Right ventricle myocardium superior (tissue), 1 donor: ENCODE measurements at places on chromosomes 16 and 17.
A peak's percentile ranks its signal among the peaks of the same experiment; 100 is the strongest.

DNA sequence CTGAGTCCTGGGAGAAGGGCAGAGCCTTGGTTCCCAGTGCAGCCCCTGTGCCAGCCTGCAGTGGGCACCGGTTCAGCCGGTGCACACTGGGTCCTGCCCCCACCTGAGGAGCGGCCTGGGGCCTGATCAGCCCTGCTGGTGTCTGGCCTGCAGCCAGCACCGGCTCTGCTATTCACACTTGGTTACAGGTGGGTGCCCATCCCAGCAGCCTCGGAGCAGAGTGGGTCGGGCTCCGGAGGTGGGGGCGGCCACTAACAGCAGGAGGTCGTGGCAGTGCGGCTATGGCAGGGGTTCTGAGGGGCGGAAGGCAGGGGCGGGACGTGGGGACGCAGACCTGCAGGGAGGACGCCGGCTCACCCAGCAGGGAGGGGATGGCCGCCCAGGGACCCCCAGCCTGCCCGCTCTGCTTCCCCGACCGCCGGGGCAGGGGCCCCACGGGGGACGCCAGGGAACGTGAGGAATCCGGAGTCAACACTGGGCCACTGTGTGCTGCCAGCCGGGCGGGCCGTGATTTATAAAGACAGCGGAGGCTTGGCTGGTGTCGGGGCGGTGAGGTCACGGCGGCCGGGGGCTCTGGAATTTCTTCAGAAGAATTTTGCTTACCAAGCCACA lies 20.3 kb downstream of the METRNL start:
- DNase-seq, result no peak

DNA sequence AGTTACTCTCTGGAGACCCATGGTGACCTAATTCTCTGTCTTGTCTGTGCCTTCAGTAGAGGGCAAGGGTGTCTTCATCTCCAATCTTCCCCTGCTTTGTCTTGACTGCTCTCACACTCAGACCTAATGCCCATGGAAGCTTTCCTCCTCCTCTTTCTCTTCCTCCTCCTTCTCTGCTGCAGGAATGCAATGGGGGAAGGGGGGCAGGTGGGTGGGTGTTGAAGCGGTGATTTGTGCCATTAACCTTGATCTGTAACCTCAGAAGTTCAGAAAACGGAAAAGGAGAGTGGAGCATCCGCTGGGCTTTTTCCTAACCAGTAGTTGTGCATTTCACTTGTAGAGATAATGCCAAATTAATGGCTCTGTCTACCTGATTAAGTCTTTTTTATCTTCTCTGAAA lies 172.3 kb upstream of the CDH11 start:
- DNase-seq, result no peak

- peak; percentile 72 for DNase-seq
Measured at GRCh38 chr16:27228621-27229501, 25.5 kb downstream of the KDM8 start.

DNA sequence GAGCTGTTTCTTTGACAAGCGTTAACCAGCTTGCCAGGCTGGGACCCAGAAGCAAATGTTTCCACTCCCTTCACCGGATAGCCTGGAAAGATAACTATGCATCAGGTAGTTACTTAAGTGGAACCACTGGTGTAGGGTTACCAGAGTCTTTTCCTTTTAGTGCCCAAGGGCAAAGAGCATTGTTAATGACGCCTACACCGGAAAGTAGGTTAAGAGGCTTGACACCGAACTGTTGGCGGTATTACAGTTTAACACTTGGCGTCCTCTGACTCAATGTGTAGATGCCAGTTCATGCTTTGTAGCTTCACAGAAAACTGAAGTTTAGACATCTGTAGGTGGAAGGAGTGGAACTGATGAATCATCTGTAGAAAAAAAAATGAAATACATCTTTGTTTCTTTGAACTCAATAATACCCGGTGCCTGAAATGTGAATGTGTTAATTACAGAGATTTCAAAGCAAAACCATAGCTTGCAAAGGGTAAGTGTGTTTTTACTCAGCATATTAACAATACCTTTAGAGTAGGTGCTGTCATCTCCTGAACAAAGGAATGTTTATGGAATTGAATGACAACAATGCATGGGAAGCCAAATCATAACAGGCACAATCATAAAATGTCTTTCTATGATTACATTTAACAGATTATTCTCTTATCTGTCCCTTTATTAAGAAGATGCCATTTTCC lies 426.7 kb upstream of the SALL1 start:
- no peak for DNase-seq

DNA sequence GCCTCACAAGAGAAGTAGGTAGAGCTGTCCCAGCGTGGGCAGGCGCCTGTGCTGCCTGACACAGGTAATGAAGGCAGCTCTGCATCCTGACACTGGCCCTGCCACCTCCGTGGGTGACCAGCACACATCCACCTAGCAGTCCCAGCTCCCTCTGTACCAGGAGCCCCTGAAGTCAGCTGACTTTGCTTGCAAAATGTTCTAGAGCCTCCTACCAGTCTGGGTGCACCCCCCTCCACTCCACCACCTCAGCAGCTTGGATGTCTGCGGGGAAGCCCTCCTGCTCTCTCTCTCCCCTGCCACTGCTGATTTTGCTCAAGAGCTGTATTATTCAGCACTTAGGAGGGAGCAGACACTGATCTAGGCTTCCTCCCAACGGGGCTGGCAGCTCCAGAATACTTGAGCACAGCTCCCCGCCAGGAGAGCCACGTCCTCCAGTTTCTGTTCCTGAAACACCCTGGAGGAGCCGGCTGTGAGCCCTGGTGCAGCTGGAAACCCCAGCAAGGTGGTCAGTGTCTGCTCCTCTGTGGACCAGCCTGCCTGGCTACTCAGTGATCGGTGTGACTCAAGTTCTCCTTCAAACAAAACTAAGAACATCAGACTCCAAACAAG lies 1.0 kb downstream of the RNF166 start:
- DNase-seq, result peak; percentile 65

DNA sequence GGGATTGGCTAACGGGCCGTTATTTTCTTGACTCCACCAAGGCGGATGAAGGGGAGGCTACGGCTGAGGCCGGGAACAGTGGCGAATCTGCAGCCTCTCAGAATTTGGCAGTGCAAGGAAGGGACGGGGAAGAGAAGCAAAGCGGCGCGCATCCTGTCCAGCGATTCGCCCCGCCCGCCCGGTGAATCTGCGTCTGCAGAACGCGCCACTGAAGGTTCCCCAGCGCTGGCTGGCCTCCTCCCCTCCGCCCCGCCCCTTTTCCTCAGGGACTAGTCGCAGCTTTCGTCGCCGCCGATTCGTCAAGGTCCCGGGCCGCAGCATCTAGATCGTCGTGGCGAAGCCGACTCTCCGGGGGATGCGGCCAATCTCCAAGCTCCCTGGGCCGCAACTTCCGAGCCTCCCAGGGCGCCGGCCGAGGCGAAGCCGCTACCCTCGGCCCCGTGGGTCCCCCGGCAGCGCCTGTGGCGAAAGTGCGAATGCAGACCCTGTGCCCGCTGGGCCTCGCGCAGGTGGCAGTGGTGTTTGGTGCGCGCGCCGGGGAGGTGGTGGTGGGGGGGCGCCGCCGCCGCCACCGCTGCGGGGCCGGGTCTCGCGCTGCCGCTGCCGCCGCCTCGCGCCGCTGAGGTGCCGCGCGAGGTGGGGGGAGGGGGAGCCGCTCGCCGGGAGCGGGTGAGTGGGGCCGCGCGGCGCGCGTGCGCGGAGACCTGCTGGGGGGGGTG lies at the start of gene SETD1A:
SETD1A (plus strand) TSS at position 299 of the 719 bp plus-strand sequence. CDS start 978 bp downstream, outside the sequence.
- DNase-seq, result peak; percentile 98

- DNase-seq, result peak; percentile 33
Measured at GRCh38 chr17:50203604-50204345, 2.3 kb upstream of the COL1A1 start.

DNA sequence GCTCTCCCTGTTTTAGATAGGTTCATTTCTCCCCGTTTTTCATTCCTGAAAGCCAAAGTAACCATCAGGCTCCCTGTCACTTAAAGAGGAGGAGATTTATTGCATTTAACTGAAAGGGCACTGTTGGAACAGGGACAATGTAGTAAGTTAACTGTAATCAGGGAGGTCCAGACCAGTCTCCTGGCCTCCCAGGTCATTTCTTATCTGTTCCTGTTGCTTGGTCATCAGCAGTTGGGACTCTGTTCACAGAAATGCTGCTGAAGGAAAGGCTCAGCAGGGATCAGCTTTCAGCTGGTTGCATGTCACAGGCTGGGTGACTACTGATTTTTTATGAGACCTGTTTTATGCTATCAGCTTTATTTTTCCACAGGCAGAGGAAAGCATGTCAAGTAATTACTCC lies 622.6 kb upstream of the GOT2 start:
- no peak for DNase-seq

- no peak for DNase-seq
Measured at GRCh38 chr16:85869206-85869605, 29.8 kb upstream of the IRF8 start.

- no peak for DNase-seq
Measured at GRCh38 chr16:17205279-17206211, 265.2 kb downstream of the XYLT1 start.

- DNase-seq, result no peak
Measured at GRCh38 chr16:47774661-47775060, 313.5 kb downstream of the PHKB start.

DNA sequence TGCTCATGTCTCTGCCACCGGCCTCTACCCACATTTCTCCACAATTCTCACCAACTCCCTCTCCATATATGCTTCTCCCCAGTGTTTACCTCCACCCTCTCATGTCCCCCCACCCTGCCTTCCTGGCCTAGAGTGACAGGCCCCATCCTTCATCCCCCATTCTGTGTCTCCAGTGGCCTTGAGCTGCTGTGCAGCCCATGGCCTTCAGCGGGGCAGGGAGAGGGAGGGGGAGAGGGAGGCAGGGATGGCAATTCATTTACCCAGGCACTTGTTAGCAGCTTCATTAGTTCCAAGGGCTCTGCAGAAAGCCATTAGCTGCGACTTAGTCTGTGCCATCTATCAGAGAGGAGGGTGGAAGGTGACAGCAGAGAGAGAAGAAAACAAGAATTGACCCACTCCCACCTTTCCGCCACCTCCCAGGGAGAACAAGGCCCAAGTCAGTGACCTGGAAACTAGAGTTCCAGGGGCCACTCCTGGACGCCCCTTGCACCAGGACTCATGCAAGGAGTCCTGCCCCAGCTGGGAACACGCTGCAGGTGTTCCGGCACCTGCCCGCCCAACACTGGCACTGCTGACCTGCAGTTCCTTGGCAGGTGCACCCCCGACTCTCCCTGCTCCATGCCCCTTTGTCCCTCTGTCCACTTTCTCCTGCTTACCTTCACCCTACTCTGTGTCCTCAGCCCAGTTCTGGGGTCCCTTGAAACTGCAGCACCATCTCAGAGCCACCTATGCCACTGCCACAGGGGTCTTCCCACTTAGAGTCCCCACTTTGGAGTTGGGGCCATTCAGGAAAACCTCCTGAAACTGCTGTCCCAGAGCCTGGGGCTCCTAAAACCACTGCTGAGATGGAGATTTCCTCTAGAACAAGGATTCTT lies 23.5 kb upstream of the PYY start:
- peak; percentile 11 for DNase-seq

DNA sequence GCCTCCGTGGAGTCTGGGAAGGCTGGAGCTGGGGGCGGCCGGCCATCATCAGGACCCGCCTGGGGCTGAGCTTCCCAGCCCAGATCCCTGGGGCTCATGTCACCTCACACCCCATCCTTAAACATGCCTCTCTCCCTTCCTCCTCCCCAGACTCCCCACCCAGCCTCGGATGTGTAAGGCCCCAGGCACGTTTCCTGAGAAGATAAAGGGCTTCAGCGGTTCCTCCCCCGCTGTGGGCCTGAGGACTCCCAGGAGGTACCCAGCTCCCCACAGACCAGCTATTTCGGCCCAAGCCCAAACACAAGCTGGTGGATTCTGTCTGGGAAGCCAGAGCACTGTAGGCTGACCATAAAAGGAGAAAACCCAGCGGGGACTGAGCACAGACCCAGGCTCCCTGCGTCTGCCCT lies 49.2 kb downstream of the MYH11 start:
- DNase-seq, result no peak

DNA sequence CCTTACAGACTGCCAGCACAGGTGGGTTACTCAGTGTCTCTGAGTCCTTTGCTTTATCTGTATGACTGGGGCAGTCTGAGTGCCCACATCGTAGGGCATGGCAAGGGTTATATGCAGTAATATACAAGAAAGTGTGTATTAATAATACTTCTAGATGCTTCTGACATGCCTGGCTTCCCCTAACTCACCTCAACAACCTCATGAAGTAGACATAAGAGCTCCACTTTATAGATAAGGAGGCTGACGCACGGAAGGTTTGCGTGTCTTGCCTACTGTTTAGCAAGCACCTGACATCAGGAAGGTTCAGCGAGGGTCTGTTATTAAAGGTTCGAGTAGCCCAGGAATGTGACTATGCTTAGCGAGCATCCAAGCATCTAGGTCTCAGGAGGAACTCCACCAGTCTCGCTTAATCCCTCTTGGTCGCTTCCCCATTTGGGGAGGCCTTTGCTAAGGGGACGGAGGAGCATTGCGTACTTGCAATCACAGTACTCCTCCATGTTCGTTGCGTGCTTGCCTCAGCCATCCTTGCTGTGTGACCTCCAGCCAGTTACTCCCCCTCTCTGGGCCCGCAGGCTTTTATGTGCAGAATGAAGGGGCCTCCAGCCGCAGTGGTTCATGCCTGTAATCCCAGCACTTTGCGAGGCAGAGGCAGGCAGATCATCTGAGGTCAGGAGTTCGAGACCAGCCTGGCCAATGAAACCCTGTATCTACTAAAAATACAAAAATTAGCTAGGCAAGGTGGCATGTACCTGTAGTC lies 1.6 kb downstream of the KCNG4 start:
- DNase-seq, result no peak

DNA sequence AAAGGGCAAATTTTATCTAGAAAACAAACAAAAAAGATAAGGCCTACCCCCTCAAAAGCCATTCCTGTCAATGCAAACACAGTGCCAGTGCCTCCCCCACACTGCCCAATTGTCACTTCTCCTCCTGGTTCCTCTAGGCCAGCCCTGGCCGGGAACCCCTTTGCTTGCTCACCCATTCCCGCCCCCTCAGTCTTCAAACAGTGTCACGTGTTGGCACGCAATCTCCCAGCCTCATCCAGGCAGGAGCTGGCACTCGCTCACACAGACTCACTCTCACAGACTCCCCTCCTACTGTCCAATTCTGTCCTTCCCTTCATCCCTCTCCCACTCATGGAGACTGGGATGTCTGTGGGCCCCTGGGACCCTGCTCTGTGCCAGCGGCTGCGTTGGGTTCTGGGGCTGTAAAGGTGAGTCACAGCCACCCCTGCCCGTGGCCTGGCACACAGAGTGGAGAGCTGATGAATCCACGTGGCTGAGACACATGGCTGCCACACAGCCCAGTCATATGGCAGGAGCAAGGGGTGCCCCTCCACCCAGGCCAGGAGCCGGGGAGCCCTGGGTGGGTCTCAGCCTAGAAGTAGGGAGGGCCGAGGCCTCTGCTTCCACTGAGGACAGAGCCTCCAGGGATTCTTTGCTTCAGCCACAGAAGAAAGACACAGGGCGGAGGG lies 54.8 kb downstream of the VAC14 start:
- peak; percentile 70 for DNase-seq
